Astrocyte of the hippocampus (primary cell): ENCODE measurements at places on chromosomes 6 and 20.
A peak's percentile ranks its signal among the peaks of the same experiment; 100 is the strongest.

- DNase-seq = no peak
These were observed 69.3 kb downstream of the ABHD12 start for GRCh38 chr20:25321262-25321831.

GRCh38 chr6:142686507-142686887, 258.5 kb downstream of the HIVEP2 start:
- DNase-seq = no peak

DNA sequence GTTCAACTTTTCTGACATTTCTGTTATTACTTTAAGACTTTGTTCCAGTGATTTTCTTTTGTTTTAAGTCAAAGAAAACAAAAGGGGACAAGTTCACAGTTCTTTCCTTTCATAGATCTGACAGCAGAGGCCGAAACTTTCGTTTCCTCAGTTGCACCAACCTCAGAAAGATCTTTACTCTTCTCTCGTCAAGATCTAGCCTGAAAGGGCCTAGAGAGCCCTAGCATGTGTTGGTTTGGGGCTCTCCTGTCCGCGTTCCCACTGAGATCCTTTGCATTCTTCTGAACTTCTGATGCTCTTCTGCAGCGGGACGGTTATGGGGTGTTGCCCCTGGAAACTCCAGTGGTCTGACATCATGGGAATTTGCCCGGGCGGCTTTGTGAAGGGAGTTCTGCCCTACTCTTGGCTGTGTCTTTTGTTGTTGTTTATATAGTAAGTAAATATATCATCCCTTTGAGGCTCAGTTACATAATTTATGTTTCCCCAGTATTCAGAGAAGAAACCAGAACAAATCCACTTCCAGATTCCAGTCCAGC, 129.1 kb downstream of the SASH1 start:
- peak; percentile 73 for DNase-seq

DNA sequence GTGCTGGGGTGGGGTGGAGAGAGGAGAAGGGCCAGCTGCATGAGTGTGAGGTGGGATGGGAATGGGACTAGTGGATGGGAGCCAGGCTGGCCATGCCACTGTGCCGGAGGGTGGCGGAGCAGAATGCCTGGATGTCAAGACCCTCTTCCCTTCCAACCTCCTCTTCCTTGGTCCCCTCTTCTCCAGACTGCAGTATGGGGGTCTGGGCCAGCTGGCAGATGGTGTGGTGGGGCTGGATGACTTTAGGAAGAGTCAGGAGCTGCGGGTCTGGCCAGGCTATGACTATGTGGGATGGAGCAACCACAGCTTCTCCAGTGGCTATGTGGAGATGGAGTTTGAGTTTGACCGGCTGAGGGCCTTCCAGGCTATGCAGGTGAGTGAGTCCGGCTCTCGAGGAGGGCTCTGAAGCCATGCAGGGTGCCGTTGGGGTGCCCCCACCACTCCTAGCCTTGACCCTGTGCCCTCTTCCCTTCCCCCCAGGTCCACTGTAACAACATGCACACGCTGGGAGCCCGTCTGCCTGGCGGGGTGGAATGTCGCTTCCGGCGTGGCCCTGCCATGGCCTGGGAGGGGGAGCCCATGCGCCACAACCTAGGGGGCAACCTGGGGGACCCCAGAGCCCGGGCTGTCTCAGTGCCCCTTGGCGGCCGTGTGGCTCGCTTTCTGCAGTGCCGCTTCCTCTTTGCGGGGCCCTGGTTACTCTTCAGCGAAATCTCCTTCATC, 7.7 kb downstream of the DDR1 start:
- DNase-seq = no peak

GRCh38 chr6:12113190-12113577, 101.1 kb downstream of the HIVEP1 start:
- peak; percentile 77 for DNase-seq

GRCh38 chr6:27836141-27836782, 75.9 kb downstream of the OR2B2 start:
- DNase-seq = no peak

DNA sequence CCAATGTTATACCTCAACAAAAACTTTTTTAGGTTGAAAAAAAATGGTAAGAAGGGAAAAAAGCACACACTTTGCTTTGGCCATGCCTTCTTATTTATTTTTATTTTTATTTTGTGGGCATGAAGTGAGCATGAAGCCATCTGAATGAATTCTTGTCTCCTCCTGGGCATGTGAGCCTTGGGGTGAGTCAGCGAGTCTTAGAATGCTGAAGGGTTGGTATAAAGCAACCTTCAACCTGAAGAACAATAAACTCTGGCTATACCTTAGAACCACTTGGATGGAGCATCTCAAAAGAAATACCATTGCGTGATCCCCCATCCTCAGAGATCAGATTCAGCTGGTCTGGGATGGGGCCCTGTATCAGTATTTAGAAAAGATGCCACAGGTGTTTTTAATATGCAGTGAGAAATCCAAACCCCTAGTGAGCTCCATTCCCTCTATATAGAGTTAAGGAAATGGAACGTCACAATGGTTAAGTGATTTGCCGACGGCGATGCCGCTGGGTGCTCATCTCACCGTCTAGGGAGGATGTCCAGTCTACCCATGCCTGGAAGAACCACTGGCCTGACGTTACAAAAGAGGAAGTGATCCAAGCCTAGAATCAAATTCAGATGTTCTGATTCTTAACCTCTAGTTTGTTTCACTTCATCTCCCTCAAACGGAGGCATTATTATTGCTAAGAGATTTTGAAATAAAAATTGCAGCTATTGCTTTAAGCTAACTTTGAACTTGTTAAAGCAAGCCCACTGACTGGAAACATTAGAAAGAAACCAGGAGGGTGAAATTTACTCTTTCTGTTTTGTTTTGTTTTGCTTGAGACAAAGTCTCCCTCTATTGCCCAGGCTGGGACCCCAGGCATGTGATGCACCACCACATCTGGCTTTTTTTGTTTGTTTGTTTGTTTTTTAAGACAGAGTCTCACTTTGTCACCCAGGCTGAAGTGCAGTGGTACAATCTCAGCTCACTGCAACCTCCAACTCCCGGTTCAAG, 67.1 kb downstream of the EDN1 start:
- no peak for DNase-seq
